ENCODE measurements at places on chromosomes 13 and 19.

DNA sequence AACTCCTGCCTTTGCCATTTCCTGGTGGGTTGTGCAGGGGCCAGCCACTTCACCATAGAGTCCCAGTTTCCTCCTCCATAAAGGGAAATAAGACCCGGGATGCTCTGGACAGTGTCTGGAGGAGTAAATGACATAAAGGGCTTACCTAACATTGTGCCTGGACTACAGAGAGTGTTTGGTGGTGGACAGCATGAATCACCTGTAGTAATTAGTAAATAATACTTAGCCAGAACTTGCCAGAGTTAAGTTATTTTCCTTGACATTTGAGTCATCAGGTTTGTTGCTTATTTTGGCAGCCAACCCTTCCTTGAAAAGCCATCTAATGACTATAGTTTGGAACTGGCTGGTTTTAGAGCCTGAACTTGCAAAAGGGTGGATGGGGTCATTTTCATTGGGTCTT, 159.2 kb downstream of the SLC7A1 start:
- no peak for DNase-seq

DNA sequence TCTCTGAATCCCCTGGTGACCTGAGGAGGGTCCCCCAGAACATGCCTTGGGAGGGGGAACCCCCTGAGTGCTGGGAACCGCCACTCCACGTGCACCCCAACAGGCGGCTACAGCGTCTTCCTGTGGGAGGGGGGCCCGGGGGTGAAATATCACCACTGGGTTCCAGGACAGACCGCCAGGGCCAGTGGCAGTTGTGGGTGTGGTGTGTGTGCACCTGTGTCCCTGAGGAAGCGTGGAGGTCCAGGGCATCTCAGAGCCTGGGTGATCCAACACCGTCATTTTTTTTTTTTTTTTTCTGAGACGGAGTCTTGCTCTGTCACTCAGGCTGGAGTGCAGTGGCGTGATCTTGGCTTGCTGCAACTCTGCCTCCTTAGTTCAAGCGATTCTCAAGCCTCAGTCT, 4.2 kb downstream of the ADGRE5 start:
- no peak for DNase-seq

- DNase-seq = peak; percentile 71
These were observed 200.6 kb downstream of the TEX29 start for GRCh38 chr13:111521030-111521429.

GRCh38 chr19:18850471-18851375, 19.0 kb downstream of the UPF1 start:
- no peak for DNase-seq

GRCh38 chr19:459724-460511, 915 bp downstream of the SHC2 start:
- no peak for DNase-seq

DNA sequence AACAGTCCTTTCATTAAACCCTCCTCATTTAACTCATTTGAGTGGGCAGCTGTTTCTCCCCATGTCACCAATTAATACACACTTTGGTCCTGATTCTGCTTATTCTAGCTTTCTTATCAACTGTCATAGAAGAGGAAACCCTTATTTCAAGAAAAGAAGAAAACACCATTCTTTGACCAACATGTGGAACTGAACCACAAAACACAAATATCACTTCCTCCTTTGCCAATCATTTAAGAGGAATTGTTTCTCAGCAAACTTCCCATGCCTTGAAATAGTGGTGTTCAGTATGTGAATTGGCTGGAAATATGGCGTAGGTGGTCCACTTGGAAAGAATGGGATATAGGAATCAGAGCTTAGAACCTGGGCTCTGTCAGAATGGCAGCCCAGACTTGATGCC, 20.4 kb downstream of the MBD3L2B start:
- no peak for DNase-seq

DNA sequence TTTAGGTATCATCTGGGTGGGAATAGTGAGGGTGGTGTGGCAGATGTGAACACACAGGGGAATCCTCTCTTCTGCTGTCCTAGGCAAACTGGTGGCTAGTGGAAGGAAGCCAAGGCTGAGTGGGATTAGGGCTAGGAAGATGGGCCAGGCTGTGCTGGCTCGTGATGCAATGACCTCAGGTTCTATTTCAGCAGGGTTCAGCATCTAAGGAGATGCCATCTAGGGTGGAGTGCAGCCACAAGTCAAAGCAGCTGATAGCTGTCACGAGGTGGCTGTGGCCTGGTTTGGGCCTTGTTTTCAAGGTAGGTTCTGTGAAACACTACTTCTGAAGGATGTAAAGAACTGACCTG, 21.6 kb downstream of the ARL11 start:
- no peak for DNase-seq

DNA sequence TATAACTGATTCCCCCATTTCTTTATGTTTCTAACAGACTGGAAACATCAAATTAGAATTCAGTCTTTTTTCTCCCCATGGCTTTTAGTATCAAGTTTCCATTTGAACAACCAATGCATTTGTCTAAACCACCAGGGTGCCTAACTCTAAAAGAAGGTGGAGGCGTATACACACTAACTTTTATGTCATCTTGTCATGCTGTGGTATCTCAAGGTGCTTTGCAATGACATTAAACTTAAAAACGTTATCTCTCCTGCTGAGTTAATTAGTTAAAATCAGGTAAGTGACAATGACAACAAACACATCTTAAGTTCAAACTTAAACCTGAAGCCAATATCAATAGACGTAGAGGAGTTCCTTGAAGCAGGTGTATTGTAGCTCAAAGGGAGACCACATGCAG, 1001.7 kb downstream of the PCDH17 start:
- no peak for DNase-seq

- DNase-seq = no peak
These were observed 1255.1 kb downstream of the SLITRK1 start for GRCh38 chr13:82627183-82627582.

DNA sequence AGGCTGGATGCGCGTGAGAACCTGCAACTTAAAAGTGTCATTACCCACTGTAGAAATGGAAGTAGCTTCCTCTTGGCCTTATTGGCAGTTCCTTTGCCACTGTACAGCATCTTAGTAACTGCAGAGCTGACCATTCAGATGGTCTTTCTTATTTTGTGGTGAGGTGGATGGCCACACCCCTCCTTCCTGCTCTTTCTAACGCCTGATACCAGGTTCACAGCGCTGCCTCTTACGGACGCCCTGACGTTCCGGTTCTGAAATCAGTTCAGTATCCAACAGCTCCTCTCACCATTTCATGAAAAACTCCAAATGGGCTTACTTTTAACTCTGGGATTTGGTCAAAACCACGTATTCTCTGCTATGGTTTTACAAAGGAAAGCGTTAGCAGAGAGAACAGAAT, 134.6 kb downstream of the ATP11A start:
- peak; percentile 38 for DNase-seq

DNA sequence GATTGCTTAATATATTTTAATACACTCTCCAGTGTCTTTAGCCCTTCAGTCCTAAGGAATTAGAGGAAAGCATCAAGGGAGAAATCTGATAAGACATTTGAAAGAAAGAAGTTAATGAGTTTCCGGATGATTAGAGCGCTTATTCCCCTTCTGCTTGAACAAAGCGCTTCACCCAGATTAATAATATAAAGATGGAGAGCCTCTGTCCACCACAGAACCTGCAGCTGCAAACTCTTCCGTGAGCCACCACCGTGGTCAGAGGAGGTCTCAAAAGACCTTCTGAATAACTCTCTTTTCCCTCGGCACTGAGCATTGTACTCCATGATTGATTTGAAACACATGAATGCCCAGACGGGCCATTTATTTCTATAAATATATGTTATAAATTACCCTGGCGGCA, 14.2 kb upstream of the TUBGCP3 start:
- DNase-seq = no peak

DNA sequence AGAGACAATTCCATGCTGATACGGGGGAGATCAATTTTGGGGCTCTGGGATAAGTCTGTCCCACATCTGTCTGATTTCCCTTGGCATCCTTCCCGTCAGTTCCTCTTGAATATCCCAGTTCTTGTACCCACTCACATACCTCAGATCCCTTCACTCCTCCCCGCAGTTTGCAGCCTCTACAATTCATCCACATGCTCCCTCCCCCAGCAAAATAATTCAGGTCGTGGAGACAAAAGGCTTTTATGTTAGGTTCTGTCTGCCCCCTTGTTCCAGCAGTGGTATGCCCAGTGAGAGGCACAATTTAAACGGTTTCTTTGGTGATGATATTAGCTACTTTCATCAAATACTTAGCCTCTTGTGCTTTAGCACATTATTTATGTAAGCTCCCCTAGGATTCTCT, 9.6 kb downstream of the RPS16 start:
- DNase-seq = no peak

DNA sequence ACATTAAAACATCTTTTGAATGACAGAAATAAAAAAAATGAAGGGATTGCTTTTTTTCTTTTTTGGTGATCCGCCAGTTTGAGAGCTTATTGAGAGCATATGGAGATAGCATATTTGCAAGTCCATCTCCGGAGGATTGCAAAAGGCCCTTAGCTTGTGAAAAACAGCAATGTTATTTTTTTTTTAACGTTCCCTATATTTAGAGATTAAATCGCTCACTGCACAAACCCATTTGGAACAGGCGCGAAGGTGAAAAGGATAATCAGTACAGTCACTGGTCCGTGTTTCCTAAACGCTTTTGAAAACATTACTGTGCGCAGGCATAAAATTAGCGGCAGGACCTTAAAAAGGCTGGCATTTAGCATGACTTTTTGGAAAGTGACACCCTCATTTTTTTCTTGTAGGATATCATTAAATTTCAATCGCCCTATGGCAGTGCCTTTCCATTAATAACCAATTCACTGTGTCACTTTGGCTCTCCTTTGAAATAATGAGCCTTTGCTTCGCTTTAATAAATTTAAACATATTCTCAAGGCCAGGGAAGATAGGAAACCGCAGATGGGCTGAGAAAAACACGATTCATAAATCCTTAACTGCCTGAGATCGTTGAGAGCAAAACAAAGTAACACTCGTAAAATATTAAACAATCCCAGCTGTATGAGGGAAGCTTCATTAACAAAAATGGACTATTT, 342.2 kb downstream of the DACH1 start:
- DNase-seq = no peak

DNA sequence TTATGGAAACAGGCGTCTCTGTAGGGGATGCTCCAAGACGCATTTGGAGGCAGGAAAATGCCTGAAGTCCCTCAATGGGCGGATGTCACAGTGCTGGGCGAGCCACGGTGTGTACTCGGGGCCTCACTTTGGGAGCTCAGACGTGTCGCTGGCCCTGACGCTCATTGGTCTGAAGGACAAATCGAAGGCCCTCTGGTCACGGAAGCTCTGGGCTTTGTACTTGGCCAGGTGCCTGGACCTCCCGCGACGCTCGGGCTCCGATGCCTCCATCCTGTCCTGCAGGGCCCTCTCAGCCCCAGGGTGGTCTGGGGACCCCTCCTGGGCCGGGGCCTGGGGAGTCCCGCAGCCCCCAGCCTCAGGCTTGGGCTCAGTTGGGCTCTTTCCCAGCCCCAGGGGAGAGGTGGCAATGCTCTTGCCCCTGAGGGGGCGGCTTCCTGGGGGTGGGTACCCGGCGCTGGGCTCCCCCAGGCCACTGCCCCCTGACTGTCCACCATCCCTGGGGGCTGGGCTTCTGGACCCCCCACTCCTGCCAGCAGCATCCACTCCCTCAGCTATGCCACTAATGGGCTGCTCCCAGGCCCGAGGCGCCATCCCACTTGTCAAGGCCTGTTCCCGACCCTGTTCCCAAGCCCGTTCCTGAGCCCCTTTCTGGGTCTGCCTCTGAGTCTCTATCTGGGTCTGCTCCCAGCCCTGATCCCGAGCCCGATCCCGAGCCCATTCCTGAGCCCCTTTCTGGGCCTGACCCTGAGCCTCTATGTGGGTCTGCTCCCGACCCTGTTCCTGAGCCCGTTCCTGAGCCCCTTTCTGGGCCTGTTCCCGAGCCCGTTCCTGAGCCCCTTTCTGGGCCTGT, 39.5 kb upstream of the GRTP1 start:
- peak; percentile 71 for DNase-seq

GRCh38 chr13:37067874-37068273, 8.4 kb upstream of the SUPT20H start:
- DNase-seq = no peak

GRCh38 chr19:35098413-35099049, 17.1 kb upstream of the FXYD3 start:
- DNase-seq = no peak

DNA sequence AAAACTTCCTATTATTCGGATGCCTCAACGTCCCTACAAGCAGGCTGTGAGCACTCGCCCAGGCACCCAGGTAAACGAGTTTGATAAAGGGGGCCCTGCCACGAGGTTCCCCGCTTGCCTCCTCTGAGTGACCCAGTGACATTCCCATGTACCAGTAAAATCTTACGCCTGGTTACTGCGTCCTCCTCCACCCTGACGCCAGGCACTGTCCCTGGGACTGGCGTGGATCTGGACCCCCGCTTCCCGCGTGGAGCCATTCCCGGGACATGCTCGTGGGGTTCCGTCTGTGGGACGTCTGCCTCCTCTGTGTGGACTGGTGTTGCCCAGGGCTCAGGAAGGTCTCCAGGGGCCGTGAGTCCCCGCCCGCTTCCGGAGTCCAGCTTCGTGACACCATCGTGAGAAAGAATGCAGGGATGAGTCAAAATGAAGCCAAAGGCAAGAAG, 407 bp upstream of the ZNF550 start:
- peak; percentile 59 for DNase-seq

DNA sequence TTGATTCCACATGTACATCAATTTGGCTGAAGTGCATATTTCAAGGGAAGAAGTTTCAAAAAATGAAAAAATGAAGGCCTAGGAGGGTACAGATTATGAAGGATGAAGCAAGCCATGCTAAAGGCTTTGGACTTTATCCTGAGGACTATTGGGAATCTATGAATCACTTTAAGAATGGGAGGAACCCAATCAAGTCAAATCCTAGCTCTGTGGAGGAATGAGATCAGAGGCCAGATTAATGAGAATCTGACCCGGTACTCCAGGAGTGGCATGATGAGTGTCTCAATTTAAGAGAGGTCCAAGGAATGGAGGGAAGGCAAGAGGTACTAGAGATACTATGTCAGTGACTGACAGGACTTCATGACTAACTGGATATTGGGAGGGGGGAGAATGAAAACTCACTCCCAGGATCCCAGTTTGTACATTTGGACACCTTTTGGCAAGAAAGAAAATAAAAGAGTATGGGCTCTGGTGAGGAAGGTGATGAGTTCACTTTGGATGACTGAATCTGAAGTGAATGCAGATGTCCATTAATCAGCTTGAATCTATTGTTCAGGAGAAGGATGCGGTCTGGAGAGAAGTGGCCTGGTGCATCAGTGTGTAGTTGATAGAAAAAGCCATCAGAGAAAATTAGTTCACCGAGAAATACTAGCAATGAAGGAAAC, 349.0 kb downstream of the EFNB2 start:
- no peak for DNase-seq

- DNase-seq = no peak
These were observed 9.4 kb downstream of the HRC start for GRCh38 chr19:49145573-49146407.

Data from suprapubic skin (tissue), 4 donors.